Kasumi-1 (cell line): ENCODE measurements at places on chromosomes 6 and 20.

GRCh38 chr20:63322146-63322932, 29.4 kb downstream of the COL20A1 start:
- no peak for DNase-seq

DNA sequence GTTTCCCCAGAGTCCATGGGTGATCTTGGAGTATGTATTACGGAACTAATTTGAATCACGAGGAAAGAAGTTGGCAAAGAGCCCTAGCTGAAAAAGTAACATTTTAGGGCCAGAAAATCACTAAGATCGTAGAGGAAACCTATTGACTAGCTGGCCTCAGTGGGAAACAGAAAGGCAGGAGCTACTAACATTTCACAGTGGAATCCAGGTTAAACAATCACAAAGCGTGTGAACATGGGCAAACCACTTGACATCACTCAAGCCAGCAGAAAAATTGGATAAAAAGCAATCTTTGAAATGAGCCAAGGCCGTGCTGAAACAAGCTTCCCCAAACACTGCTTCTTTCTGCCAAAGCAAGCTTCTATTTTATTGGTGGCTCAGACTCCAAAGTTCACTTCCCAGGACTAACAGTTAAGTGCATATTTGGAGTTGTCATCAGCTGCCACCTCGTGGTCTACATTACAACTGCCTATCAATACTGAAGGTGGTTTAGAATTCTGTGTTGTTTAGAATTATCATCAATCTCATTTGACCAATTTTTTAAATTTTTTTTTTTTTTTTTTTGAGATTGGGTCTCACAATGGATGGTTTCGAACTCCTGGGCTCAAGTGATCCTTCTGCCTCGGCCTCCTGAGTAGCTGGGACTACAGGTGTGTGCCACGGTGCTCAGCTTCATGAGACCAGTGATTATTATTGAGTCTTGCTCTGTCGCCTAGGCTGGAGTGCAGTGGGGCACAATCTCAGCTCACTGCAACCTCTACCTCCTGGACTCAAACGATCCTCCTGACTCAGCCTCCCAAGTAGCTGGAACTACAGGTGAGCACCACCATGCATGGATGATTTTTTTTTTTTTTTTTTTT, 10.6 kb downstream of the RPS10 start:
- peak; percentile 89 for DNase-seq

- peak; percentile 88 for DNase-seq
Measured at GRCh38 chr6:41625442-41625841, 12.8 kb upstream of the MDFI start.

- peak; percentile 90 for DNase-seq
Measured at GRCh38 chr20:38298768-38299288, 5.1 kb upstream of the BPI start.

DNA sequence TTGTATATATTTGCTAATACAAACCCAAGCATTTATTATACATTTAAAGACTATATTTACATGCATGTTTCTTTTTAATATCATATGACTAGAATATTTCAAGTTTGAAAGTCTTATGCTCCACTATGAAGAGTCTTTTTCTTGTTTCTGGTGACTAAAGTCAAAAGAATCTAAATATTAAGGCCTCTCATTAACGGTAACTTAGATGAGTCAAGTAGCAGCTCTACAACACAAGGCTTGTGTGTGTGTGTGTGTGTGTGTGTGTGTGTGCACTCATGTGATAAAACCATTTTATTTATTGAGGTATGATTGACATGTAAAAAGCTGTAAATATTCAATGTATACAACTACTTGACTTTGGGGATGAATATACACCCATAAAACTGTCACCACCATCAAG, 275.6 kb downstream of the TFAP2B start:
- no peak for DNase-seq

GRCh38 chr6:88708197-88708744, 255.1 kb downstream of the RNGTT start:
- DNase-seq: no peak

GRCh38 chr20:39038047-39038446, 75.9 kb downstream of the DHX35 start:
- no peak for DNase-seq

GRCh38 chr6:43496370-43497128, 13.6 kb downstream of the LRRC73 start:
- DNase-seq: no peak

DNA sequence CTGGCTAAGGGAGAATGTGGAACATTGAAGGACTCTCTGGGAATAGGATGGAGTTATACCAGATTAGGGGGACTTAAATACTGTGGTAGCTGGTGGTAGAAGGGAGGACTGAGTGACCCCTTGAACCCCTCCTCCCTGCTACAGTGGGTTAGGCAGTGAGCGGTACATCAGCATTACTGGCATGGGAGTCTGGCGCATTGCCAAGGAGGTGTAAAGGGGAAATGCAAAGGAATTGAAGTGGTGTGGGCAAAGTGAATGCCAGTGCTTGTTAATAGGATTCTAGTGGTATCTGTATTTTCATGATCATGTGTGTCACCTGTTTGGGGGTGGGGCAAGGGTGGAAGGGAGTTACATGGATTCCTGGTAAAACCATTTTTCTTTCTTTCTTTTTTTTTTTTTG, 60.1 kb downstream of the GFRA4 start:
- DNase-seq: no peak

DNA sequence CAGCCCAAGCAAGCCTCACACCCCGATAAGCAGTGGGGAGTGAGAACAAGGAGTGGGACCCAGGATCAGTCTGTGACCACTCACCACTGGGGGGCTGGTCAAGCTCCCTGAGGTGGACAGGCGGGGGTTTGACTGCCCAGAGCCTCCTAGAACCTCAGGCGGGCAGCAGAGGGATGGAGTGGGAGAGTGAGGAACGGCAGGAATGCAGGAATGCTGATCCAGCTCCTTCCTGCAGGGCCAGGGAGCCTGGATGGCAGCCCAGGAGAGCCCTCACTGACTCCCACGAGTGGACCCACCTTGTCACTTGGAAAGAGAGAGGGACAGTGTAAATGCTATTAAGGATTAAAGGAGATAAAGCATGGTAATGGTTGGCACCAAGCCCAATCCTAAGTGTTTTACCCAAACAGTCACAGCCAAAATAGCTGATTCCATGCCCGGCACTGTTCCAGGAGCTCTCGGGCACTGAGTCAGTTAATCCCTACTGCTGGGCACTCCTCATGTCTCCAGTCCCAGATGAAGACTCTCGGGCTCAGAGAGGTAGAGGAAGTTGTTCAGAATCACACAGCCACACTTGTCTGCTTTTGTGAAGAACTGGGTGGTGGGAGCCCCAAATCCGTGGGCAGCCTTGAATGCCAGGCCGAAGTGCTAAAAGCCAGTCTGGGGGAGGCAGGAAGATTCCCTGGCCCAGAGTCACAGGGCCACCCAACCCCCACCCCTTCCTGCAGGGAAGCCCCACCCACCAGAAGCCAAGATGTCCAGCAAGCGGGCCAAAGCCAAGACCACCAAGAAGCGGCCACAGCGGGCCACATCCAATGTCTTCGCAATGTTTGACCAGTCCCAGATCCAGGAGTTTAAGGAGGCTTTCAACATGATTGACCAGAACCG, 3.1 kb downstream of the MYL9 start:
- no peak for DNase-seq

- no peak for DNase-seq
Measured at GRCh38 chr6:147776631-147777213, 268.2 kb downstream of the SAMD5 start.

DNA sequence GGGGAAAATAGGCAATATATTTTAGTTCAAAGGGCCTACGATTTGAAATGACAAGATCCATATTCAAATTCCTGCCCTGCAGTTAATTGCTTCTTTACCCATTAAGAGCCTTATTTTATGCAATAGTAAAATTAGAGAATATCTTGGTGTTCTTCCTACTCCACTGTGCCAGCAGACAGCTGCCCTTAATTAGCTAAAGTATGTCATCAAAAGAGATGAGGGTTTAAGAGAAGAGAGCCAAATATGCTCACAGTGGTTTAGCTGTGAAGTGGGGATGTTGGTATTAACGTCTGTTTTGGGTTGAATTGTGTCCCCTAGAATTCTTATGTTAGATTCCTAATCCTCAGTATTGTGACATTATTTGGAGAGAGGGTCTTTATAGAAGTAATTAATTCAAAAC, 148.1 kb downstream of the MOXD1 start:
- DNase-seq: no peak

DNA sequence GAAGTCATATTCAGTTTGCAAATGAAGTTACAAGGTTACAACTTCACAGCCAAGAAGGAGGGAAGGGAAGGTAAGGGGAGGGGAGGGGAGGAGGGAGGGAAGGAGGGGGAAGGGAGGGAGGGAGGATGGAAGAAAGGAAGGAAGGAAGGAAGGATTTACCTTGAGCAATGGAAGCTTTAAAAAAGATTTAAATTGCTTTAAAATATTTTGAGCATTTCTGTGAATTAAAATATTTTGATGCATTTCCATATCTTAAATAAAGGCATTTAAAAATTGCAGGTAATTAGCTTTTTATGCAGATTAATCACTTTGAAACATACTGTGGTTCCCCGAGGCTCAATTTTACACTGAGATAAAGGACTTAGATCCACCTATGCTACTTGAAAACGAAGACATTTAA, 618.0 kb downstream of the TFAP2A start:
- DNase-seq: no peak

GRCh38 chr20:46043556-46043955, 14.5 kb downstream of the SLC12A5 start:
- no peak for DNase-seq

DNA sequence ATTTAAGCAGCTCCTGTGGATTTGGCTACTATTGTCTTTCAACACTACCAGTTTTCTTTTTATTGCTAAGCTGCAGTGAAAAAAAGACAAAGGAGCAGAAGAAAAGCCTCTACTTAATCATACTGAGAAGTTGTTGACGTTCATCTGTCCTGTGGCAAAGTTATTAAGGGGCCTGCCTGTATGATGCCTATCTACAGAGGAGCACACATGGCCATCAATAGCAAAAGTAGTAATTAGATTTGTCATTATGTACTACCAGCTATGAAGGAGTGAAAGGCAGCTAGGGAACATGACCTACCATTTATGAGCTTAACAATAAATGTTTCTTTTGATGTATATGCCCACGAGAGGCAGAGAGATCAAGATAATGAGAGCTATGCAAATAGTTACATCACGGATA, 620.9 kb downstream of the PHF3 start:
- no peak for DNase-seq

DNA sequence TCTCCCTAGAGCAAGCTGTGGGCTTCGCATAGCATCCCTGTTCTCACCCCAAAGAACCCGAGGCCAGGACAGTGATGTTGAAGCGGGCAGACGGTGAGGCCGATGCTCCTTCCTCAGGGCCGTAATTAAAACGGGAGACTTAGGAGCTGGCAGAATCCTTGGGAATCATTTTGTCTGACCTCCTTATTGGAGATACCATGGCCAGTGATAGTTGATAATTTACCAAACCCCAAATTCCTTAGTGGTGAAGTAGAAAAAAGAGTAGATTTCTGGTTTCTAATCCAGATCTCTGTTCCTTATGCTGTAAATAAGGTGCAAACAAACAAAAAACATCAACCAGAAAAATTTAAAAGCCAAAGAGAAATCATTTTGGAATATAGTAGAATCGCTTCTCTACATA, 361.1 kb upstream of the AGPAT4 start:
- no peak for DNase-seq

DNA sequence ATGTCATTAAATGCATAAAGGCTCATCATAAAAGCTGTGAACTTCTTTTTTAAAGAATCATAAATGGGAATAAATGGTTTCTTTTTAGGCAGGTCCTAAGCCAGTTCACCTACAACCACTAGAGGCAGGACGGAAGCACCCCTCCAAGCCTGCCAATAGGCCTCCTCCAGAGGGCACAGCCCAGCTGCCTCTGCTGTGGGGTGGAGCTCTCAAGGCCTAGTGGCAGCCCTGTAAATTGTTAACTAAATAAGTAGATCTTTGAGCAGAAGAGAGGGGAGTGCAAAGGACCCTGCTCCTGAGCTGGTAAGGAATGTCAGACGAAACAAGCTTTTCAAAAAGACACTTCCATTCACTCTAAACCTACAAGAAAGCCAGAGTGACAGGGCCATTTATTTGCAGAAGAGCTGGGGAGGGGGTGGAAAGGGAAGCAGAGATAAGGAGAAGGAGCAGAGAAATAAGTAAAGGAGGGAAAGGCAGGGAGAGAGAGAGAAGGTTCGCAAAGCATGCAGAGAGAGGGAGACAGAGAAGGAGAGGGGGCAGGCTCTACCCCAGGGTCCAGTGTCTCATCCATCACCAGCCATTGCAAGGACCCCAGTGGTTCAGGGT, 18.0 kb upstream of the MAFB start:
- DNase-seq: peak; percentile 6

DNA sequence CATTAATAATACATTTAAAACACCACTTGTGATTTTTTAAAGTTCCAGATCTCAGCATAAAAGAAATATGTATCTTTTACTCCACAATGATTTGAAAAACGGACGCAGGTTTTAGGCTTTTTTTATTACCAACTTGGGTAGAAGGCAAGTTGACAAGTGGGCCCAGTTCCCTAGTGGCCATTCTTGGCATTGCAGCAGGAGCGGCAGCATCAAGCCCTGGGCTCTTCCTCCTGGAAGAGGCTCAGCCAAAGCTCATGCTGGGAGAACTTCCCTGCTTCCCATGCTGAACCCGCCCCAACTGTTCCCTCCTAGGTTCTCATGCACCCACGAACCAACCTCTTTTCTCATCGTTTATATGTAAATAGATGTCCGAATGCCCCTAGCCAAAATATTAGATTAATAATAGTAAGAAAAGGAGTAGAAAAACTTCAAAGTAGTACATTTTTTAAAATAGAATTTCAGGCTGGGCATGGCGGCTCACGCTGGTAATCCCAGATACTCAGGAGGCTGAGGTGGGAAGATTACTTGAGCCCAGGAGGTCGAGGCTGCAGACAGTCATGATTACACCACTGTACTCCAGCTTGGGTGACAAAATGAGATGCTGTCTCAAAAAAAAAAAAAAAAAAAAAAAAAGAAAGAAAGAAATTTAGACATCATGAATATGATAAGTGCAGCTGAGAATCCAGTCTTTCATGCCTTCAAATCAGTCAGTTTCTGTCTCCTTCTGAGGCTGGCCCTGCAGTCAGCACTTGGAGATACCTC, 18.2 kb upstream of the MYB start:
- DNase-seq: peak; percentile 22

DNA sequence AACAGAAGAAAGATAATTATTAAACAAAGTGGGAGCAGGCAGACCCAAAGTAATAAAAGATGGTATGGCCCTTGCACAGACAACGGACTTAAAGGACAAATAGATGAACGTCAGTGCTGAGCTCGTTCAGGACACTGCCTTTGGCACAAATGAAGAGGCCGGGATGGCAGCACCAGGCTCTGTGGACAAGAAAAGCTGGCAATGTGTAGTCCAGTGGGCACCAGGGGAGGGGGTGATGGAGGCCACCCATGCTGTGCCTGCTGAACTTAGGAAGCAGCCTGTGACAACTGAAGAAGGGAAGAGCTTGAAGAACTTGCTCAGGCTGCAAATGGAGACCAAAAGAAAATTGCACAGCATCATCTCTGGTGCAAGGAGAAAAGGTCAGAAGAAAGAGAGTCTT, 131.0 kb downstream of the ANKRD60 start:
- no peak for DNase-seq

DNA sequence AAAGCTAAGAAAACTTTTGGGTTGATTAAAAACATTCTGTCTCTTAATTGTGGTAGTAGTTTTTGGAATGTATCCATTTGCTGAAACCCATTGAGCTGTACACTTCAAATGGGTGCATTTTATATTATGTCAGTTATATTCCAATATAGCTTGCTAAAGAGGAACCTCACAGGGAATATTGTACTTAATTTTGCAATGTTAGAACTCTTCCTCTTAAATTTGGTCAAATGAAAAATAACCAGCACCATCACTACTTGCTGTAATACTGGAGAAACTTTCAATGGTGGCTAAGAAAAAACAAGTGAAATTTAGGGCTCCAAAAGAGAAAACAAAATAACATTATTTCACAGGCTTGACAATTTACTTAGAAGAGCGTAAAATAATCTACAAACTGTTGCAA, 651.5 kb downstream of the MAFB start:
- DNase-seq: no peak
